Epithelial cell of esophagus (primary cell): ENCODE measurements at places on chromosomes 12 and 14.

- DNase-seq = no peak
Observed at GRCh38 chr14:34676516-34677211, 37.7 kb downstream of the CFL2 start.

GRCh38 chr14:100586153-100586402 lies 1.1 kb downstream of the BEGAIN start:
- no peak for DNase-seq

GRCh38 chr12:44847403-44847802 lies 28.7 kb downstream of the NELL2 start:
- DNase-seq = no peak

DNA sequence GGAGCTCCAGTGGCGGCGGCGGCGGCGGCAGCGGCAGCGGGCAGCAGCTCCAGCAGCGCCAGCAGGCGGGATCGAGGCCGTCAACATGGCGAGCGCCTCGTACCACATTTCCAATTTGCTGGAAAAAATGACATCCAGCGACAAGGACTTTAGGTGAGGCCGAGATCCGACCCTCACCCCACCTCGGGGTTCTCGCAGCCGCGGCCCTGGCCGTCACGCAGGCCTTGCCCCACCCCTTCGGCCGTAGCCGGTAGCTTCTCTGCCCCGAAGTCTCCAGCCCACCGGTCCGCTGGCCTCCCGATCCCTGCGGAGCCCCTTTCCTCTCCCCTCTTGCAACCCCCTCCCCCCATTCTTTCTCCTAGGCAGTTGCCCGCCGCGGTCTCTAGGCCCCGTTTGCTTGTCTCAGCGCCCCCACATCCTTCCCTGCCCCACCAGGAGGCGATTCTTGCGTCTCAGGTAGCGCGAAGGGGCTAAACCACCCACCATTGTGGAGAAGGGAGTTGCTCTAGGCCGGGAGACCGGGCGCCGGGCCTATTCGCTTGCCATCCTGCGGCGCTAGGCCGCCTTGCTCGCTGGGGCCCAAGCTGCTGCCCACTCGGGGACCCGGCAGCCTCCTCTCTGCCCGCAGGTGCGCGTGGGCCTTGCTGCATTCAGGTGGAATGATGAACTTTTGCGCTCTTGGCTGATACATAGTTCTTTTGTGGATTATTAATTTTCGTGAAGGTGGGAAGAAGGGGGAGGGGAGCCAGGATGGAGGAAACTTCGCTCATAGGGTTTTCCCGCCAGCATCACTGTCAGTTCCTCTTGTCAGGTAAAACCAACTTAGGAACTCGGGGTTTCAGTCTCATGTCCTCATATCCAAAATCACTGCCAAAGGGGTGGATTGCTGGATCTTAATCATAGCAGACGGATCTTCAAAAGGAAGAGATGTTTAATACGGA lies 745 bp downstream of the CAND1 start:
- DNase-seq = peak; percentile 39

DNA sequence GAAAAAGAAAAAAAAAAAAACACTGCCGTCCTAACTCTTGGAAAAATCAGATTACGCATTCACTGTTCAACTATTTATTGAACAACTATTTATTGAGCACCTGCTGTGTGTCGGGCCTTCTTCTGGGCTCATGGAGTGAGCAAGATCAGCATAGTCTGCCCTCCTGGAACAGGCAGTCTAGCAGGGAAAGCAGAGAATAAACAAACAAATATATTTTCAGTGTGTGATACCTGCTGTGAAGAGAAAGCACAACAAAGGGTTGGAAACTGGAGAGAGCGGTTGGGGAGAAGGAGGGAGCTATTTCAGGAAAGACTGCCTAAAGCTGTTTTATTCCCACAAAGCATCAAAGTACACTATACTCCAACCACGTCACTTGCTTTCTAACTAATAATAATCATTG lies 10.8 kb downstream of the PROX2 start:
- DNase-seq = no peak

- DNase-seq = peak; percentile 60
Observed at GRCh38 chr14:66514213-66514612, 6.3 kb downstream of the GPHN start.

- peak; percentile 27 for DNase-seq
Observed at GRCh38 chr14:92687681-92688433, 60.6 kb downstream of the LGMN start.

DNA sequence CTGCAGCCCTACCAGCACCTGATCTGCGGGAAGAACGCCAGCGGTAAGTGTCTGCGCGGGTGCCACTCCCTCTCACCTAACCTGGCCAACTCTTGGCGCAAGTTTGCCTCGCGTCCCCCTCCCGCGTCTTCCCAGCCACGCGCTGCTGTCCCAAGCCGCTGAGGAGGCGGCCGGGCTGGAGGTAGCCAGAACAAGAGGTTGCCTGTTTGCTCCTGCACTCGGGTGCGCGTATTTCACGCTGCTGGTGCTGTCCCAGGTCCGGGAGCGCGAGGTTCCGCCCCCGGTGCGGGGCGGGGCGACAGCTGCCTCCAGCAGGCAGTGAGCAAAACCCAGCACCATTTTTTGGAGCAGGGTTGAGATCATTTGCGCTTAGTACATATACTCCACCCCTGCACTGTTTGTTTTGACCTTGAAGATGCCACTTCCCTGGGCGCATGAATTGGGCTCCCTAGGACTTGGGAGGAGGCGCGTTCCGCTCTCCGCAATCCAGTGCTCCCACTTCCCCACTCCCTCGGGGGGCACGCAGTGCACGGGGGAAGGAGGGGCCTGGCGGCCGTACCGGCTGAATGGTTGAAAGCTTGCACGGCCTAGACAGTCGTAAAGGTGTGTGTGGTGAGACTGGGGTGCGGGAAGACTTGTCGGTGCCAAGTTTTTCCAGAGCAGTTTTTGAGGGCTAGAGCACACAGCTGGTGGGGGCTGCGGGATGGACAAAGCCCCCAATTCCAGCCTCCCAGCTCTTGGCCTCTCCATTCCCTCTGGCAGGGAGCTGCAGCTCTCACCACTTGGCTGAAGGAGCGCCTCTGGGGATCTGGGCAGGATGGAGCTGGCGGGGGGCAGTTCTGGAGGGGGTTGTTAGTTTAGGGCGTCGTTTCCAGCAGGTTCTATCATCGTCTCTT lies 226.9 kb upstream of the CRY1 start:
- peak; percentile 94 for DNase-seq

GRCh38 chr14:91749868-91750267 lies 18.0 kb upstream of the CATSPERB start:
- no peak for DNase-seq

DNA sequence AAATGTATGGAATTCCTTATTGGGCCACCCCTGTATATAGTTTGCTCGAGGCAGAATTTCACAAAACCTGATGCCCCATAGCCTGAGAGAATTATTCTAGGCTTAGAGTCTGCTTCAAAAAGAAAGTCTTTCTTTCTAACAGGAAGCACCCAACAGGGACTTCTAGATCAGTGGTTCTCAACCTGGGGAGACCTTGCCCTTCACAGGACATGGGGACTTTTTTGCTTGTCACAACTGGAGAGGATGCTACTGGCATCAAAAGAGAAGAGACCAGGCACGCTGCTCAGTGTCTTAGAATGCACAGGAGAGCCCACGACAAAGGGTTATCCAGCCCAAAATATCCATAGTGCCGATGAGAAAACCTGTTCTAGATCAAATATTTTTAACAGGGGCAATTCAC lies 18.9 kb downstream of the WSB2 start:
- no peak for DNase-seq
